CD14-positive monocyte (primary cell): ENCODE measurements at places on chromosomes 16 and 17.

GRCh38 chr16:29744541-29745101, 1.2 kb downstream of the C16orf54 start:
- DNase-seq, result peak; percentile 21

DNA sequence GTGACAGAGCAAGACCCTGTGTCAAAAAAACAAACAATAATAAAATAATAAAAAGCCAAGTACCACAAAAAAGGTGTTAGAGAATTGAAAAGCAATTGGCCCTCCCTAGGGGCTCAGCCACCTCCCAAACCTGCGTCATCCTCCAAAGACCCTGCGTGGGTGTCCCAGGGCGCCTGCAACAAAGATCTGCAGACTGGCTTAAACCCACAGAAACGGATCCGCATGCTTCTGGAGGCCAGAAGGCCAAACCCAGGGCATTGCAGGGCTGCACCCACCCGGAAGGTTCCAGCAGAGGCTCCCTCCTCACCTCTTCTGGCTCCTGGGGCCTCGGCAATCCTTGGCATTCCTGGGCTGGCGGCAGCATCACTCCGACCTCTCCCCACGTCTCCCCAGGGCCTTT, 1.5 kb downstream of the ENPP7 start:
- no peak for DNase-seq

- no peak for DNase-seq
These were observed 308.7 kb upstream of the TNRC6C start for GRCh38 chr17:77649717-77650211.

- no peak for DNase-seq
These were observed 143.7 kb upstream of the CDH5 start for GRCh38 chr16:66222756-66223155.

DNA sequence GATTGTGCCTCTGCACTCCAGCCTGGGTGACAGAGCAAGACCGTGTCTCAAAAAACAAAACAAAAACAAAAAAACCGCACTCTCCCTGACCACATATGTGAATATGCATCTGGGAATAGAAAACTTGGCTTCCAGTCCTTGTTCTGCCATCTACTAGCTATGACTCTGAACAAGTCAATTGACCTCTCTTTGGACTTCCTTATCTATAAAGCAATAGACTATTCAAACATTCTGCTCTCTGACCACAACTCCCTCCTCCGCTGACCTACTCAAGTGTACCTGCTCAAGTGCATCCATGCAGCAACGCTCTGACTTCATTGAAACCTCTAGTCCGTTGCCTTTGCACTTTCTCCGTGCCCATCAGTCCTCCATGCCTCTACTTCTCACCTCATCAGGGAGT, 52.6 kb upstream of the KDM6B start:
- DNase-seq, result no peak

- no peak for DNase-seq
These were observed at the start of gene SCNN1G for GRCh38 chr16:23182679-23183542. SCNN1G (plus strand) TSS chr16:23182745; CDS start chr16:23186272, 3,527 bp downstream.

GRCh38 chr17:40529991-40530390, 28.6 kb upstream of the TNS4 start:
- DNase-seq, result no peak

DNA sequence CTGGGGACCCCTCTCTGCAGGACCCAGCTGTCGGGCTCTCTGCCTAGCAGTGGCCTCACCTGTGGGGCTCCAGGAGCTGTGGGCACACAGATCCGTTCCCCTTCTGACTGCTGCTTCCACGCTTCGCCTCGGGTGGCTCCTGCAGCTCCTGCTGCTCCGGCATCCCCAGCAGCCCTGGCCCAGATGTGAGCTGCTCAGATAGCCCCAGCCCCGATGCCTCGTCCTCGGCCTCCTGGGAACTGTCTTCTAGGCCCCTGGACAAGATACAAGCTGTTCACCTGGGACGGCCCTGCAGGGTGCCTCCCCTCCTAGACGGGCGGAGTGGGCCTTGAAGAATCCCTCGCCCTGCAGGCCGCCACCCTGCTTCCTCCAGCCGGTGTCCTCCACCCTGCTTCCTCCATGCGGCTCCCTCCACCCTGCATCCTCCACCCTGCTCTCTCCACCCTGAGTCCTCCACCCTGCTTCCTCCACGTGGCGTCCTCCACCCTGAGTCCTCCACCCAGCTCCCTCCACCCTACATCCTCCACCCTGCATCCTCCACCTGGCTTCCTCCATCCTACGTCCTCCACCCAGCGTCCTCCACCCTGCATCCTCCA, 11.0 kb downstream of the EMC6 start:
- no peak for DNase-seq

DNA sequence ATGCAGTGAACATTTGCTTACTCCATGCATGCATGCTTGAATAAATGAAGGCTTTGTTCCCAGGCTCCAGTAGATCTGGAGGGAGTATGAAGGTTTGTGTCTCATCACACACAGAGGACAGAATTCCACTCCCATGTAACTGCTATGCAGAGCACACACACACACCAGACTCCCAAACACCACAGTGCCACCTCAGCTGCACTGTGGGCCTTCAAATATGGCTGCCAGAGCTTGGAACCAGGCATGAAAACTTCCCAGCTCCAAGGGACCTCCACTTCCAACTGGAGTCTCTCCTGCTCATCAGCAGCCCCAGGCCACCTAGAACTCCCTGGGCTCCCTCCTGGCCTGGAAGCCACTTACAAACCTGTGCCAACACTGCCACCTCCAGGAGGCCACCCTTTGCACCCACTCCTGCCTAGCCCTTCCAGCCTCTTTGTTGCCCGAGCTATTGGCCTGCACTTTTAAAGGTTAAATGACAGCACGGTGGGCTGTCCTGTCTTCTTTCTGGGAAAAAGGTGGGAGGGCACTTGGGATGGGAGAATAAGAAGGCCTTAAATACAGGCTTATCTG, 151.2 kb downstream of the ZNF423 start:
- DNase-seq, result no peak

DNA sequence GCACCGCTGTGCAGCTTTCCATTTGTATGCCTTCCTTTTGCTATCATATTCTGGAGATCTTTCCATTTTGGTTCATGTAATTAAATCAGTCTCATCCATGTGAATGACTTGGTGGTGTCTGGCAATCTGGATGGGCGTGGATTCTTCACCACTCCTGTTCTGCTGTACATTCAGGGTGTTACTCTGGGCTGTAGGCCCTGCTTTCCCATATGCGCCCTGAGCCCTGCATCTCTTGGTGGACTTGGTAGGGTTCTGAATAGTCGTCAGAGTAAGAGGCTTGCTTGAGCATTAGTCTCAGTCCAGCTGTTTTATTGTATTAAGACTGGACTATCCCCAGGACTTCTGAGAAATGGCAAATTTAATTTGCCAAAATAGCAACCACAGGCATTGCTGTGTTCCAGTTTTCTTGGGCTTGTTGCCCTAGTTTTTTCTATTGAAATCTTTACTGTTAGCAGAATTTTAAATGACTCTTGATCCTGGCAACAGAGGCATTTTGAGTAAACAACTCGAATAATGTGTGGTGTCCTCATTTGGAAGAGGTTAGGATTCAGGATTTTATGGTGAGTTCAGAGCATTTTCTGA, 14.9 kb downstream of the BANP start:
- DNase-seq, result no peak

GRCh38 chr17:44846206-44846605, 1.5 kb upstream of the HIGD1B start:
- no peak for DNase-seq

DNA sequence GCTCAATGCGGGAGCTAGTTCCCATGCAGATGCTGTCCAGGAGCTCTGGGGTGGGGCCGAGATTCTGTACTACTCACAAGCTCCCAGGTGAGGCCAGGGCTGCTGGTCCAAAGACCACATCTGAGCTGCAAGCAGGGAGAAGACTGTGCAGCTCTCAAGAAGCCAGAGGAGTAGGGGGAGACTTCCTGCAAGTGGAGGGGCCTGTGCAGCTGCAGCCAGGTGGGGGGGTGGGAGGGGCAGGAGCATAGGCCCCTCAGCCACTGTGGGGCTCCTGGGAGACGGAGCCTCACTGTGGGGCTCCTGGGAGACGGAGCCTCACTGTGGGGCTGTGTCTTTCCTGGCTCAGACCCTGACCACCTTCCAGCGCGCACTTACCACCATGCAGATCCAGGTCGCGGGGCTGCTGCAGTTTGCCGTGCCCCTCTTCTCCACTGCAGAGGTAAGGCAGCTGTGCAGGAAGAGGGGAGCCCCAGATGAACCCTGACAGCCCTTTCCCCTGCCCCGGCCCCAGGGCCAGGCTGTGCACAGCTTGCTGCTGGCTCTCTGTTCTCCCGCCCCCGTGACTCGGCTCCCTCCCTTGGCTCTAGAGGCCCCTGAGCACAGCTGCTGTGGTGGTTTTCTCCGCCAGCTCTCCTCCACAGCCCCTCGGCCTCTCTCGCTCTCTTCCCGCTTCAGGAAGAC, 24.3 kb upstream of the DNAI2 start:
- DNase-seq, result no peak

GRCh38 chr17:6641247-6641863, 495 bp downstream of the TXNDC17 start:
- DNase-seq, result peak; percentile 36

GRCh38 chr16:85525420-85526184, 87.5 kb upstream of the GSE1 start:
- peak; percentile 82 for DNase-seq

- no peak for DNase-seq
These were observed 136.1 kb upstream of the CIBAR2 start for GRCh38 chr16:85248342-85248741.
